ENCODE measurements at places on chromosomes 7 and 10. TPM values are rescaled to one million over a fixed set of nuclear protein-coding genes. Genes with fewer than 3 reads are reported as not detected.
A peak's percentile ranks its signal among the peaks of the same experiment; 100 is the strongest.

GRCh38 chr7:20302891-20303290, 27.8 kb upstream of the ITGB8 start:
- no peak for DNase-seq

GRCh38 chr10:60466267-60467201, 76.9 kb upstream of the ANK3 start:
- no peak for DNase-seq

DNA sequence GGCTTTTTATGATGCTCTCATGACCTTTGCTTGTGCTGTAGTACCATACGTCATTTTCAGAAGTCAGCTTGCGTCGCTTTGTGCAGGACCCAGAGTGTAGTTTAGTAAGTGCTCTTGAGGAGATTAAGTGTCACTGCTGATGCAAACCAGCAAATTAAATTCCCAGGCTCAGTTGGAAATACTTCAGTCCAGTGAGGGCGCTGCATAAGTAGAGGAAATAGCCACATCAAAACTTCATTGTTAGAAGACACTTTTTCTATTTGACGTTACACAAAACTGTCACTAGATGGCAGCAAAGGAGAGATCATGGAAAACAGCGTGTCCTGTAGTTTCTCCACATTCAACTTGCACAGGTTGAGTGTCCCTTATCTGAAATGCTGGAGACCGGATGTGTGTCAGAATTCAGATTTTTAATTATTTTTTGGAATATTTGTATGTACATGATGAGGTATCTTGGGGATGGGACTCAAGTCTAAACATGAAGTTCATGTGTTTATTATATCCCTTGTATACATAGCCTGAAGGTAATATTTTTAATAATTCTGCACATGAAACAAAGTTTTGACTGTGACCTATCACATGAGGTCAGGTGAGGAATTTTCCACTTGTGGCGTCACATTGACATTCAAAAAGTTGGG, 7.9 kb downstream of the ZNF22 start:
- peak; percentile 94 for DNase-seq

OR6V1 gene
- total RNA-seq: not detected
